ENCODE measurements at places on chromosomes 5 and 9.

- DNase-seq: no peak
These were observed 88.2 kb downstream of the FRMD3 start for GRCh38 chr9:83449983-83450382.

DNA sequence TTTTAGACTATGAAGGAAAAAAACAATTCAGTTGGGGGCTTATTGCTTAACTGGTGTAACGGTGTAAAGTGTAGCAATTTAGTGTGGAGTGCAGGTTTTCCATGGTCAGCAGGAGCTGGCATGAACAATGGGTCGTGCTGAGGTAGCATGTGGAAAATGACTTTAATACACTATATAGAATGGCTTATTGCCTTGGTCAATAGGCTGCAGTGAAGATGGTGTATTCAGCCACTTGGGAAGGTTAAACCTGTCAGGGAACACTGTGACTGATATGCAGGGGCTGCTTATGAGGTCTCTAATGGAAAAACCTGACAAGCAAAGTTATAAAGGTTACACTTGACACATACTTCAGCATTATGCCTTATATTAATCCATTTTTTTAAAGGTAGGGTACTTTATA, 764.7 kb upstream of the ARRDC3 start:
- no peak for DNase-seq

- no peak for DNase-seq
These were observed 405.7 kb upstream of the IRX4 start for GRCh38 chr5:2288466-2288865.

DNA sequence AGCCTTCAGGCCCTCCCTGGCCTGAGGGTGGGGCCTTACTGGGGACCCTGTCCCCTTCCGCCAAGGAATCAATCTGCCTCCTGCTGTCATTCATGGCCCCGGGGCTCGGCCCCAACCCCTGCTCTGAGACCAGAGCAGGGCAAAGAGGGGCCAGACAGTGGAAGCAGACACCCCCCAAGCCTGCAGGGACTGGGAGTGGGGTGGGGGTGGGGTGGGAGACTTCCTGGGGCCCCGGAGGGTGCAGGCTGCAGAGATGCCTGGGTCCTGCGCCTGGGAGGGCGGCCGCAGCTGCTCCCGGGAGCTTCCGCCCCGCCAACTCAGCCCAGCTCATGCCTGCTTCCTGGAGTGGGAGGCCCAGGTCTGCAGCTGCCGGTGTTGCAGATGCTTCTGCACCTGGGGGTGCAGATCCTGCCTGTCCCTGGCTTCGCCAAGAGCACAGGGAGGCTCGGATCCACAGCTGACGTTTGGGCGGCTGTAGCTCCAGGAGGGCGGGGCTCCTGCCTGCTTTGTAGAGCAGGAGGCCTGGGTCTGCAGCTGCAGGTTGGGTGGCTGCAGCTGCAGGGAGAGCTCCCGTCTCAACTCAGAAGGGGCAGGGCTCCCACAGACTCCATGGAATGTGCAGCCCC, 6.2 kb downstream of the KIF4B start:
- DNase-seq: no peak

DNA sequence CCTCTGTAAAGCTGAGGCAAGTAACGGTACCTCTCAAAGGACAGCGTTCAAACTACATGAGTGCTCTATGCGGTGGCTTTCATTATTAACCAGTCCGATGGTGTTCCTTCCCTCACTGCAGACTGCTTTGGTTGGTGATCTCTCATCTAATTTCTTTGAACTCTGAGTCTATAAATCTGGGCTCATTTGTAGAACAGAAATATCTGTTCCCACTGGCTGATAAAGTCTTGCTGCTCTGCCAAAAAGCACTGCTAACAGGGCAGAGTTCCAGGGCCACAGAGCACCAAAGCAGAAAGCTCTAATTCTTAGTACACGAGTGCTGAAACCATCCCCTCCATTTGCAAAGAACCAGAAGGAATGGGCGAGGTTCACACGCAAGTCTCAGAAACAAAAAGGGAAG, 81.9 kb downstream of the MED27 start:
- DNase-seq: no peak

DNA sequence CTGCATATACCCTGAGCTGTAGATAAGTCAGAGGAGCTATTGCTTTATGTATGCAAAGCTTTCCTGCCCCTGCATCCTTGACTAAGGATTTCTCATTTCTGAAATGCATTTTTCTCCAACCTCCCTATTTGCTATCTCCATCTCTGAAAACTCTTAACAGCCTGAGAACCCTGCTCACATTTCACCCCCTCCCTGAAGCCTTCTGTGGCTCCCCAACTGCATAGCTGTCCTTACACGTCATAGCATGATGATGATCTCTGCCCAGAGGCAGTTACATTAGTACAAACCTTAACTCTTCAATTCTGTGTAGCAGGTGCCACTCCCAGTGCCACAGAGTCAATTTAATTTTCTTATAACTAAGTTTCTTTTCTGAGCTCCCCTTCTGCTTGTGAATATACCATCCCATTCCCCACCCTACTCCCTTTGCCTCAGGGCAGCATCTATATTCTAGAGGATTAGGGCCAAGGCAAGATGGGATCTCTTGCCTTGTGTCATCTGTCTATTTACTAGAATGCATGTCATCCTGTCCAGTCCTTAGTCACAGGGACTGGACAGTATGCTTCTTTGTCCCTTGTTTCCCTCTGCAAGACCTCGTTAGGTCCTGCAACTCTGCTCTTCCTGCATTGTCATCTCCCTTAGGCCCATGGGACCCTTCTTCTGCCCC, 149.7 kb upstream of the SPRY4 start:
- peak; percentile 78 for DNase-seq

GRCh38 chr5:62282064-62282463, 23.9 kb upstream of the KIF2A start:
- DNase-seq: no peak
